GM12878 (cell line): ENCODE measurements at places on chromosomes 3 and 15. TPM values are rescaled to one million over a fixed set of nuclear protein-coding genes. Genes with fewer than 3 reads are reported as not detected.

GRCh38 chr15:39896101-39896500 lies 24.0 kb downstream of the GPR176 start:
- no peaks in the 10 kb centered on the region for H3K36me3 ChIP-seq
- DNase-seq: no peak
- no peaks in the 10 kb centered on the region for H3K27me3 ChIP-seq

- no peaks in the 10 kb centered on the region for H3K4me1 ChIP-seq
- no peaks in the 10 kb centered on the region for H3K27me3 ChIP-seq
- DNase-seq: no peak
- H3K27ac ChIP-seq: no peak overlapping the region
- H3K4me3 ChIP-seq: no peak overlapping the region
These were observed 834.1 kb upstream of the GBE1 start for GRCh38 chr3:82595530-82595929.

- no peak overlapping the region for H3K27ac ChIP-seq
- H3K27me3 ChIP-seq: no peaks in the 10 kb centered on the region
These were observed 20.3 kb upstream of the SIAH2 start for GRCh38 chr3:150783316-150783715.

DNA sequence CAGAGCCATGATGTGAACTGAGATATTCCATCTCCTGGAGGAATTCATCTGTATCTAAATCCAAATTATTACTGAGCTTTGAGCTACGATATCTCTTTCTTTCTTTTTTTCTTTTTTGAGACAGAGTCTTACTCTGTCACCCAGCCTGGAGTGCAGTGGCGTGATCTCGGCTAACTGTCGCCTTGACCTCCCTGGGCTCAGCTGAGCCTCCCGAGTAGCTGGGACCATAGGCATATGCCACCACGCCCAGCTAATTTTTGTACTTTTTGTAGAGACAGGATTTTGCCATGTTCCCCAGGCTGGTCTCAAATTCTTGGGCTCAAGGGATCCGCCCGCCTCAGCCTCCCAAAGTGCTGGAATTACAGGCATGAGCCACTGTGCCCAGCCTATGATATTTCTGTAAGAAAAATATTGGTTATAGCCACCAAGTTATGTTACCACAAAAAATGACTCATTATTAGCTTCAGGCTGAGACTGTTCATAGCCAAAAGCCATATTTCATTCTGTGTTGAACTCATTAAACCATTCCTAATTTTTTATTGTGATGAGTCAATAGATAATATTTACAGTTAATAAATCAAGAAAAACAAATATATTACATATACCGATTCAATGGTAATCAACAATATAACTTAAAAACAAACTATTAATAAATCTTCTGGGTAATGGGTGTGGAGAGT lies 27.1 kb upstream of the SLC30A4 start:
- DNase-seq: no peak
- no peaks in the 10 kb centered on the region for H3K27me3 ChIP-seq
- H3K27ac ChIP-seq: no peak overlapping the region
- no peak overlapping the region for H3K4me3 ChIP-seq

DNA sequence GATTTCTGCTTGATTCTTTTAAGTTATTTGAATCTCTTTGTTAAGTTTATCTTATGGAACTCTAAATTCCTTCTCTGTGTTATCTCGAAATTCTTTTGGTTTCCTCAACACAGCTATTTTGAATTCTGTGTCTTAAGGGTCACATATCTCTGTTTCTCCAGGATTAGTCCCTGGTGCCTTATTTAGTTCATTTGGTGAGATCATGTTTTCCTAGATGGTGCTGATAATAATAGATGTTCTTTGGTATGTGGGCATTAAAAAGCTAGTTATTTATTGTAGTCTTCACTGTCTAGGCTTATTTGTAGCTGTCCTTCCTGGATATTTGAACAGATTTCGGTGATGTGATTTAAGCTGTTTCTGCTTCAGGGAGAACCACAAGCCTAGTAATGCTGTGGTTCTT lies 615.6 kb upstream of the NECTIN3 start:
- H3K27me3 ChIP-seq: no peaks in the 10 kb centered on the region
- no peaks in the 10 kb centered on the region for H3K4me1 ChIP-seq
- no peak for DNase-seq
- no peak overlapping the region for H3K4me3 ChIP-seq

DNA sequence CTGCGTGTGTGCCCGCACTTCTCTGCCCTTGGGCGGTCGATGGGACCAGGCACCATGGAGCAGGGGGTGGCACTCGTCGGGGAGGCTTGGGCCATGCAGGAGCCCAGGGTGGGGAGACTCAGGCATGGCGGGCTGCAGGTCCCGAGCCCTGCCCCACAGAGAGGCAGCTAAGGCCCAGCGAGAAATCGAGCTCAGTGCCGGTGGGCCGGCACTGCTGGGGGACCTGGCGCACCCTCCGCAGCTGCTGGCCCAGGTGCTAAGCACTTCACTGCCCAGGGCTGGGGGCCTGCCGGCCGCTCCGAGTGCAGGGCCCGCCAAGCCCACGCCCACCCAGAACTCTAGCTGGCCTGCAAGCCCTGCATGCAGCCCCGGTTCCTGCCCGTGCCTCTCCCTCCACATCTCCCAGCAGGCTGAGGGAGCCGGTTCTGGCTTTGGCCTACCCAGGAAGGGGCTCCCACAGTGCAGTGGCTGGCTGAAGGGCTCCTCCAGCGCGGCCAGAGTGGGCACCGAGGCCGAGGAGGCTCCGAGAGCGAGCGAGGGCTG lies 553 bp upstream of the RTP4 start:
- H3K4me1 ChIP-seq: peaks cover 6% of the 10 kb centered on the region
- H3K36me3 ChIP-seq: no peaks in the 10 kb centered on the region
- no peak for DNase-seq
- H3K4me3 ChIP-seq: peak overlapping the region; percentile 84; the same call in 1 of the 2 replicates
- no peaks in the 10 kb centered on the region for H3K27me3 ChIP-seq
- peak overlapping the region; percentile 98 for H3K27ac ChIP-seq

DNA sequence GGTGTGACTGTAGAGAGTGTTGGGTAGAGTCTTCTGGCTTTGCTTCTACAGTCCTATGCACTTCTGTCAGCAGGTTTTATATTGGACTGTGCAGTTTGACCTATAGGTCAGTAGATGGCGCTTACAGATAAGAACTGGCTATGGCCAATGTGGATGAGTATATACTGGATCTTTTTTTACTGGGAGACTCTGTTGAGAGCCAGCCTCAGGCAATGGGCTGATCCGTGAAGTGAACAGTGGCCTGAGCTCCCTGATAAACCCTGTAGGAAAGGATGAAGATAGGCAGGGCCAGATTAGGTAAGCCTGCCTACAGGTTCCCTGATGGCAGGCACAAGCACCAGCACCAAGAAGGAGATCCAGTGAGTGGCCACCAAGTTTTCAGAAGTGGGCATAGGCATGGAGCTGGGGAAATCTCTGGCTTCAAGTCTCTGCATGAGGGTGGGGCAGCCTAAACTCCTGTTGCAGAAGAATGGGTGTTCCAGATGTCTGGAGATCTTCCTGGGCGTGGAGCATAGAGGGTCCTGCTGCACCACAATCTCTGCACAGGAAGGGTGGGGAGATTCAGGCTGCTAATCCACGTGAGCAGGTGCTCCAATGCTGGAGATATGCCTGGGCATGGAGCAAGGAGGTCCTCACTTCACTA lies 326.0 kb upstream of the SGO1 start:
- no peaks in the 10 kb centered on the region for H3K27me3 ChIP-seq
- DNase-seq: no peak
- no peaks in the 10 kb centered on the region for H3K36me3 ChIP-seq

DNA sequence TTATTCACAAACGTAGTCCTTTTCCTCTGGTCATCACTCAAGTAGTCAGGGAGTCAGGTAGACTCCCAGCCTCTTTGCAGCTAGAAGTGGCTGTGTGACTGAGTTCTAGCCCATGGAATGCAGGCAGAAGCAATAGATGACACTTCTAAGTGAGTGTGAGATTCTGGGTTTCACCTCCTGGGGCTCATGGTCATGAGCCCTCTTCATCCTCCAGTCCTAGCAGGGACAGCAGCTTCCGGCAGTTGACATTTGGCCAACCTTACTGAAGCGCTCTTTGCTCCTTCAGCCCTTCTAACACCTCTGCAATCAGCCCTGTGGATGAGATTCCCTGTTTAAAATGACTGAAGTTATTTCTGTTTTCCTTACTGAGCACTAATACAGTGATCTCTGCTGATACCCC lies 21.8 kb downstream of the SLC12A8 start:
- H3K4me3 ChIP-seq: no peak overlapping the region
- peaks cover 56% of the 10 kb centered on the region for H3K4me1 ChIP-seq
- H3K36me3 ChIP-seq: no peaks in the 10 kb centered on the region
- no peak overlapping the region for H3K27ac ChIP-seq

DNA sequence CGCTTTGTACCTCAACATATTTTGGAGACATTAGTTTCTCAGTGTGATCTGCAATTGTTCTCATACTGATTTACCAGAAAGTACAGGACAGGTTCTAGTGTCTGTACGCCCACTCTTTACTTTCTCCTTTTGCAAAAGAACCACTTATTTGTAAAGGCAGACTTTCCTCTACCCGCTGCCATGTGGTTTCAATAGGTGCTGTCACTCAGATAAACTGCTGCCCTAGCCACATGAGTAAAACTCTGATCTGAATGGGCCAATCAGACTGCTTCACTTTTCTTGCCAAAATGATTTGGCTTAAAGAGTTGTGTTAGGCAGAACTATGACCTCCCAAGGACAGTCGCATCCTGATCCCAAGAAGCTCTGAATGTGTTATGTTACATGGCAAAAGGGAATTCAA lies 984.6 kb upstream of the NR2F2 start:
- no peak overlapping the region for H3K4me3 ChIP-seq
- no peak for DNase-seq
- H3K36me3 ChIP-seq: no peaks in the 10 kb centered on the region

DNA sequence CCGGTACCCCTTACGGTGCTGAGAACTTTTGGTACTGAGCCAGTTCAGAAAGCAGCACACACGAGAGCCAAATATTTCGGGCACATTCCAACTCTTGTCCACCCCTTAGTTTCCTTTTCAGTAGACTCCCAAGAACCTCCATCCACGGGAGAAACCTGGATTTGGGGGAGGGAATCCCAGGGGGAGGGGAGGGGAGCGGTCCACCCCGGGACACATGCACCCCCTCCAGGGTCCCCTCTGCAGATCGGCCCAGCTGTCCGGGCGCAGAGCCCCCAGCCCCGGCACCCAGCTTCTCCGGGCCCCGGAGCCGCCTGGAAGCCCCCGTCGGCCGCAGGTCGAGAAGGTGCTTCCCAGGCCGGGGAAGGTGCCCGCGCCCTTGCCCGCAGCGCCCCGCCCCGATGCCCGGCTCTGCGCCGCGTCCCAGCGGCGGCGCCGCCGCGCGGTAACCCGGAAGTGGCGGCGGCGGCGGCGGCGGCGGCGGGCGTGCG lies 455 bp upstream of the ABHD17C start:
- H3K4me1 ChIP-seq: peaks cover 3% of the 10 kb centered on the region; the same call in 1 of the 2 replicates
- H3K36me3 ChIP-seq: no peaks in the 10 kb centered on the region
- no peak overlapping the region for H3K27ac ChIP-seq
- H3K4me3 ChIP-seq: peak overlapping the region; percentile 83
- no peak for DNase-seq

DNA sequence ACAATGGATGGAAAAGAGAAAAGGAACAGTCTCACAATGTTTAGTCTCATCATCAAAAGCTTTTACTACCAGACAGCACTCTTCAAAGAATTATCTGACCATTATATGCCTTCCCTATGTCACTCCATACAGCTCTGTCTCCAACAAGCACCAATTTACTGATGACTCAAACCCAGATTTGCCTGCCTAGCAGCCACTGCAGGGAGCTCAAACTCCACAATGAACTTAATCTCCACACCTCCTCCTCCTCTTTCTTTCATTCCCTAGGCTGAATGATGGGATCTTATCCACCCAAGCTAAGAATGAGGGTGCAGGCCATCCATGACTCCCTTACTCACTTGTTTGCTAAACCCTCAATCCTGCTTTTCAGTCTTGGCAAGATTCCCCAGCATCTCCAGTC lies 45.5 kb downstream of the NBEAL2 start:
- H3K36me3 ChIP-seq: peaks cover 3% of the 10 kb centered on the region; the same call in 1 of the 2 replicates
- 0 out of 2 replicates have a peak, but pooled peaks cover 3% of the 10 kb centered on the region for H3K4me1 ChIP-seq
- no peaks in the 10 kb centered on the region for H3K27me3 ChIP-seq
- DNase-seq: no peak
- H3K27ac ChIP-seq: no peak overlapping the region
- H3K4me3 ChIP-seq: no peak overlapping the region

DNA sequence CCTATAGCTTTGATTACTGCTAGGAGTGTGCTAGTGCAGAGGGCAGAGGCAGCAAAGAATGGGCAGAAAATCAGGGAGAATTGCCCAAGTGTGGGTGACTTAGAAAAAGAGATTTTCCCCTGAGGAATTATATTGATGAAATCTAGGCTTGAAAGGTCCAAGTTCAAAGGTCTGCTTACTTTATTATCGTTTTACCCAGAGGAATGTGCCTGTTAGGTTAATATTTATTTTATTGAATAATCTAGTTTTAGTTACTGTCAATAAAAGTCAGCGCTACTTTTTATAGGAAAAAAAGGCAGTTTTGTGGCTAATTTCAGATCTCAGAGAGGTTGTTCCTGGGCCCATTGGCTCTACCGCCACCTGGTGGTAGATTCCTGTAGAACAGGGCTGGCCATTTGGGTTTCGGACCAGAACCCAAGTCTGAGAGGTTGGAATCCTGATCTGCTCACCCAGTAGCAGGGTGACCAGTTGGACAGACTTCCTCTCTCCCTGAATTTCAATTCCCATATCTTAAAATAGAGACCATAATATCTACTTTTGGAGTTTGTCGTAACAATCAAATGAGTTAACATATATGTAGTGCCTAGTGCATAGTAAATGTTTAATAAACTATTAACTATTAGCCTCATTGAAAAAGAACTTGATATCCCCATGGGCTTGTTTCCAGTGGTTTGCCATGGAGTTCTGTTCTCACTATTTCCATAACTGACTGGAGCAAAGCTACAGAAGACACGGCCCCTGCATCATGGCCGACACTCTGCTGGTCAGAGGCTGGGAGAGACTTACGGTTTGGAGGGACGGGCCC lies 62.7 kb upstream of the ZNF148 start:
- no peak for DNase-seq
- H3K4me3 ChIP-seq: no peak overlapping the region
- no peaks in the 10 kb centered on the region for H3K27me3 ChIP-seq
- no peaks in the 10 kb centered on the region for H3K36me3 ChIP-seq

ZPLD1 gene
- total RNA-seq: not detected in 2 replicates

SLC22A13 gene
- 0.13 TPM in 1 of 2 replicates, not detected in the other for total RNA-seq

SKOR1 gene
- total RNA-seq: 0.35 and 0.36 TPM in 2 replicates

PTPRG gene
- 3.0 and 3.2 TPM in 2 replicates for total RNA-seq

LDHAL6B gene
- total RNA-seq: not detected in 2 replicates
